Activated CD4-positive, alpha-beta T cell treated with anti-CD3 and anti-CD28 coated beads for 24 hours (primary cell): ENCODE measurements at places on chromosomes 5 and 9.
A peak's percentile ranks its signal among the peaks of the same experiment; 100 is the strongest.

- no peak for DNase-seq
Measured at GRCh38 chr5:1209896-1210776, 8.7 kb downstream of the SLC6A19 start.

DNA sequence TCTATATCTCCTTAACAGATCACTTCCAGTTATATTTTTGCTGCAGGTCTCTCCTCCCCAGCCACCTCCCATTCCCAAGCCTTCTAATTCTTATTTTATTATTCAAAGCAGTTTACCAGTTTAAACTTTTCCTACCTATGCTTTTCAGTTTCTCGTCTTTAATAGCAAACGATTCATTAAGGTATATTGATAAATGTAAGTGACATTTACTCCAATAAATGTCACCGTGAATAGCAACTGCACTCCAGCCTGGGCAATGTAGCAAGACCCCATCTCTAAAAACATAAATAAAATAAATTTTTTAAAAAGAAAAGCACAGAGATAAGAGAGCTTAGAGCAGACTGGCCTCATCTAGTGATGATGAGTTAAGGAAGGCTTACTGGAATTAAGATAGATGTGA is 42.6 kb downstream of the ARRDC3 start:
- DNase-seq = no peak

GRCh38 chr9:19409401-19410194 is 789 bp downstream of the ACER2 start:
- no peak for DNase-seq

DNA sequence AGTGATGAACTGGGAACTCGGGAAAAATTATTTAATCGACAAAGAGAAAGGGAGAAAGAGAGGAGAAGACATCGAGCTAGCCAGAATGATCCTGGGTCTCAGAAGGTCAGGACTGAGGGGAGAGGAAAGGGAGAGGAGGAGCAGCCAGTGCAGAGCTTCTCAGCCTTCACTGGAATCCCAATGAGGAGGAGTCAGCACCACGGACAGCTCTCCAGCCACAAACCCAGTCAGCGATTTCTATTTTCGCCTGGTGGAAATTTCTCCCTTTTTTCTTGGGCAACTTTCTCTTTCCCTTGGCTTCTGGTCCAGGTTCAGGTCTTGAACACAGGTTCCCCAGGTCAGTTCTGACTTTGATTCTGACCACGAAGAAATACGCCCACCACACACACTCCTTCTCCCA is 1.6 kb upstream of the BRINP1 start:
- no peak for DNase-seq

- no peak for DNase-seq
Measured at GRCh38 chr5:109143031-109143430, 266.7 kb downstream of the PJA2 start.

DNA sequence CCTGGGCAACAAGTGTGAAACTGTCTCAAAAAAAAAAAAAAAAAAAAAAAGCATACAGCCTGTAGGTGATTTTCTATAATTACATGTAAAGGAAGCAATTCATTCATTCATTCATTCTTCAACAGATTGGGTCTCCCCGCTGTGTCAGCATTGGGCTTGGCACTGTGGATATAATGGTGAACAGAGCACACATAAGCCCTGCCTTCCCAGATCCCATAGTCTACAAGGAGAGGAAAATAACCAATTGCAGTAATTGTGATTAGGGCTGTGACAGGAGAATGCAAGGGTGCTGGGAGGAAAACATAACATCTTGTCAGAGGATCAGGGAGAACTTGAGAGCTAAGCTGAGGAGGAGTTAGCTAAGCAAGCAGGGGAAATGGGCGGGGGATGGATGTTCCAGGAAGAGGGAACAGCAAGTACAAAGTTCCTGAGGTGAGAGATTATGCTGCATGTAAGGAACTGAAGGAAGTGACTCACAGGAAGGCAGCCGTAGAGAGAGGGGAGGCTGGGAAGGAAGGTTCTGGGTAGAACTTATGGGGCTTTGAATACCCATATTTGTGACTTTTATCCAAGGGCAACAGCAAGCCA is 24.0 kb upstream of the KLF9 start:
- no peak for DNase-seq

- DNase-seq = no peak
Measured at GRCh38 chr5:43839218-43839617, 236.2 kb downstream of the NNT start.

DNA sequence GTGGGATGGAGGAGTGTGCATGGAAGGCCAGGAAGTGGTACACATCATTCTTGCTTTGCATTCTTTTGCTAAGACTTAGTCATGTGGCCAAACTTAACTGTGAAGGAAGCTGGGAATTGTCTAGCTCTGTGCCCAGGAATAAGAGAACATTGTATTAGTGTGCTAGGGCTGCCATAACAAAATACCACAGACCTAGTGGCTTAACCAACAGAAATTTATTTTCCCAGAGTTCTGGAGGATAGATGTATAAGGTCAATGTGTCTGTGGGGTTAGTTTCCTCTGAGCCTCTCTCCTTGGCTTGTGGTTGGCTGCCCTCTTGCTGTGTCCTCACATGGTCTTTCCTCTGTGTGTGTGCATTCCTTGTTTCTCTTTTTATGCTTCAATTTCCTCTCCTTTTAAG is 32.4 kb downstream of the NNT start:
- DNase-seq = no peak

DNA sequence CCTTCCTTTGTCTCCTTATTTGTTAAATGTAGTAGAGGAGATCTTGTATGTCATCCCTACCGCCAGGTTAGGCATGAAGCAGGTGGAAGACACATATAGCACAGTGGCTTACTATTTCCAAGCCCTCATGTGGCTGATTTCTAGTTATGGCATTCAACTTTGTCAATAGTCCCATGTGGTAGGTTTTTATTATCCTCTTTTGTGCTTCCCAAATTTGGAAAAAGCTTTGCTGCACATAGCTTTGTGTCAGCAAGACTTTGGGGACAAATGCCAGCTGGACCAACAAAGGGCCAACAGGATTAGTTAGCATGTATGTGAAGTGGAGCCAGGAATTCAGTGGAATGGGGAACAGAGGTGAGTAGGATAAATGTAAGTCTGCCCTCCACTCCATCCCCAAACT is 276.3 kb downstream of the PSAT1 start:
- DNase-seq = no peak

DNA sequence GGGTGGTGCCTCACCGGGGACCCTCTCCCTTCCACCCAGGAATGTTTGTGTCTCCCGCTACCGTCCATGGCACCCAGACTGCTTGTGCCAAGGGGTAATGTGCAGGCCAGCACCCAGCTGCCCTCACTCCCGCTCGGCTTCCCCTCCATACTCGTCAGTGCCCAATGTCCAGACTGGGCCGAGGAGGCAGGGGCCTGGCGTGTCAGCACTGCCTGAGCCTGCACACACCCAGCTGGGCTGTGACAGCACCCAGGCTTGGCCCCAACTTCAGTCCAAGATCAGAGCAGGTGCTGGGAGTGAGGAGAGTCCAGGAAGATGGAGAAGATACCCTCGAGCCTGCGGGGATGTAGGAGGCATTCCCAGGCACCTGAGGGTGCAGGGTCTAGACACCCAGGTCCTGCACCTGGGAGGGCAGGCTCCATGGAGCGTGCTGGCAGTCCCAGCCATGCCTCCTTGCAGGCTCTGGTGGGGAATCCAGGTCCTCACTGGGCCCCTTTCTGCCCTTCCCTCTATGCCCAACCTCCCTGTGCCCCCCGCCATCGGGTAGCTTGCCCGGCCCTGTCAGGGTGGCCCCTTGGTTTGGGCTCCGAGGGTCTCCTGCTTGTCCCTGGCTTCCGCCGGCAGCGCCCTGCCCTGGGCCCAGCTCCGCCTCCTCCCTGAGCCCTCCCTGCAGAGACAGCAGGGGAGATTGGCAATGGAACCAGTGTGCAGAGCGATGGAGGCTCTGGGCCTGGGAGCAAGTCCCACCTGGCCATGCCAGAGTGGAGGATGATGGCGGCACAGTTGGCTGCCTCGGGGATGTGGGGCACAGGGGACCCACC is 250.8 kb upstream of the EDIL3 start:
- no peak for DNase-seq

- no peak for DNase-seq
Measured at GRCh38 chr5:141958546-141959172, 657 bp upstream of the PCDH12 start.

GRCh38 chr9:134340475-134341160 is 14.4 kb downstream of the RXRA start:
- DNase-seq = no peak

DNA sequence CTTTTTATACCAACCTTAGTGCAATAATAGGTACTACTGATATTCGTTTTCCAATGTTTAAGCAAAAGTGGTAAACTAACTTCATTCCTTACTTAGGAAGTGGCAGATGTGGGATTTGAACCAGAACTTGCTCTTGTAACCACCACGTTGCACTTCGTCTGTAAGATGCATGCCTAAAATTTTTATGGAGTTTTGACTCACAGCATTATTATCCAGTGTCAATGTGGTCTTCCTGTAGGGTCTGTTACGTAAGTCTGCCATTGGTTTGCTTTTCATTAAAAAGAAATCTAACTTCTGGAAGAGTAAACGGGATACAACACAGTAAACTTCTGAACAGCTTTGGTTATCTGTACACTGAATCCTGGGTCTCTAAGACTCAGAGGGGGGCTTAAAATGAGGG is 521.0 kb upstream of the WWC1 start:
- no peak for DNase-seq

- no peak for DNase-seq
Measured at GRCh38 chr5:75366787-75367186, 29.8 kb downstream of the HMGCR start.

DNA sequence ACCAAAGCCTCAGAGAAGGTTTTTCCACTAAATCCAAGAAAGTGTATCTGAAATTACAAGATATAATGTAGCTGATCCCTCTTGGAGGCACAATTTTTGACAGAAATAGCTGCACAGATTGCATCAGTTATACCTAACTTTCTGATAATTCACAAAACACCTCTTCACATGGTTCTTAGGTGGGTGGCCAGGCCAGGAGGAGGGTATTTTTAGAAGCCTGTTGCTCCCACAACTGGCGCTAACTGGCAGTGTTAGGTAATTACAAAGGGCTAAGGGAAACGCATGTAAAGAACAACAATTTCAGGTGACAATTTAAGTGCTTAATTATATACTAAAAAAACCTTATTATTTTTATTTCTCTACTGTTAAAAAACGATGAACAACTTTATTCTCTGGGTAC is 247.9 kb downstream of the BNC2 start:
- DNase-seq = no peak

DNA sequence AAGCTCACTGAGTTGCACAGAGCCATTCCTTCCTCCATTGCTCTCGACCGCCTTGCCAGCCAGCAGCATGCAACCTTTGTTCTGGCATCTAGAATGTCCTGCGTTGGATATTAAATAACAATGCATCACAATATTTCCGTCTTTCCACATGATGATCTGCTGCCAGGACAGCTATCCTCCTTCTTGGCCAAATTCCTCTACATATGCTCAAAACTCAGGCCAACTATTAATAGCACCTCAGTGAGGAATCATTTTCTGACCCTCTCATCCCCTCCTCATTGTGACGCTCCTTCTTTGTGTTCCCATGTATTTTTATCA is 128.6 kb downstream of the MYO10 start:
- DNase-seq = no peak

DNA sequence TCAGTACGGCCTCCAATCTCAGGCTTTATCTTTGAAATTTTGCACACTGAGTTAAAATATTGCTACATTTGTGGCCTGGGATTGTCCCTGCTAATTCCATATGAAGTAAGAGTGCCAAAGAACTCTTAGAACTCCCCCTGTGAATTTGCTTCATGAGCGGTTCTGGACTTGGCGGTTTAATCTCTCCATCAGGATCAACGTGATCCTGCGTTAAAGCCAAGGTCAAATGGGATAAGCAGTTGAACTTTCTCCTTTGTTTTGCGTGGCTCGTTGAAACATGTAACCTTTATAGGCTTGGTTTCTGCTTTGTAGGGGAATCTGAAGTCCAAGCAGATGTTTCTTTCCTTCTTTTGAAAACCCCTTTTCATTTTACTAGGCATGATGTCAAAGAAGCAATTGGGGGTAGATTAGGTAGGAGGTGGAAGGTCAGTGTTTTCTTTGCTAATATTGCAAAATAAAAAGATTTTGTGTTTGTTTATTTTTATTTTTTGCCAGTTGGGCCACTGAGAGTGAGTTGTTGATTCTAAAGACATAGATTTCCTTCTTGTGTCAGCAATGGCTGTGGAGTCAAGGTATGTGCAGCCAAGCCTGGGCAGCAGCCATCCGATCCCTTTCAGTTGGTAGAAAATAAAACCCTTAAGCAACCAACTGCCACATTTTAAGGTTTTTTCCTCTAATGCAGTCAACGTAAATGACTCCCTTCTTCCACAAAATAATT is 390.8 kb downstream of the NNT start:
- DNase-seq = no peak

- peak; percentile 52 for DNase-seq
Measured at GRCh38 chr9:37528652-37529471, 43.1 kb downstream of the POLR1E start.

GRCh38 chr9:27206041-27206440 is 90.9 kb downstream of the EQTN start:
- DNase-seq = no peak
